D721Med (cell line): ENCODE measurements at places on chromosomes 13 and 19.

GRCh38 chr19:31515931-31516330 is 166.7 kb upstream of the TSHZ3 start:
- no peak for DNase-seq

DNA sequence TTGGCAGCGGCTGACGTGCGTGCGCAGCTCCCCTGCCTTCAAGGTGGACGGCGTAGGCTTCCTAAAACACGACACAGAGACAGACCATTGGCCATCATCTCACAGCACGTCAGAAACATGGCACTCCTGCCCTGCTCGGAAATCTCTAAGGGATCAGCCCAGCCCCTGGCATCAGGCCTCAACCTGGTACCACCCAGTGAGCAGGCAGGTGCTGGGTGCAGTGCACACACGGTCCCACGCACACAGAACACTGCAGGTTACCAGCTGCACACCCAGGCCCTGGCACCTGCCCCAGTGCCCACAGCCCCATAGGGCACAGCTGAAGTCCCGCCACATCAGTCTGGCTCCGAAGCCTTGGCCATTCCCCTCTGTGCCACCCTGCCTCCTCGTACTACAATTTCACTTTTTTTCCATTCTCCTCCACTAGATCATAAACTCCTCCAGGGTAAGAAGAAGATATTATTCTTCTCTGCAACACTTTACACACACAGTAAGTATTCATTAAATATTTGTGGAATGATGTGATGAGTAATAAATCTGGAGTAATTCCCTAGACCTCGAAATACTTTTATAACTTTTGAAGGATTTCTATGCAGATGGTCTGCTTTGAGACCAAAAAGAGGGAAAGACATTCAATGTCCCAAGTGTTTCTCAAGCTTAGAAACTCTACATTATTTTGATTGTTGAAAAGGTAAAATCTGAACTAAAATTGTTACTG is 156.4 kb downstream of the COL4A1 start:
- DNase-seq: no peak

- DNase-seq: no peak
Measured at GRCh38 chr13:98284679-98285078, 107.6 kb upstream of the RNF113B start.

DNA sequence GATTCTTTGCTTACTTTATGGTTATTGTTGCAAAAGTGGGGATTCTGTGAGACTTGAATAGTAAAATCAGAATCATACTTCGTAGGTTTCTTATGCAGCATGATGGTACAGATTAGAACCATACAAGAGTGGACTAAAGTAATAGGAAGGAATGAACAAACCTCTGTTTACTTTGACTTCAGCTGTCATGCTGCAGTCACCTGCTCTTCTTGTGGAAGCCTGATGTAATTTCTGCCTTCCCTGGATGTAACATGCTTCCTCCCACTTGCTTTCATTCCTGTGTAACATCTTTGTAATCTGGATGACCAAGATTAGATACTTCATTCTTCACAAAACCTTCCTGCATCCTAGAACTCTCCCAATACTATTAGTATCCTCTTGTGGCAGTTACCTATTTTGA is 235.0 kb downstream of the PCCA start:
- DNase-seq: no peak

GRCh38 chr13:73462241-73462640 is 403.4 kb downstream of the KLF5 start:
- DNase-seq: no peak

DNA sequence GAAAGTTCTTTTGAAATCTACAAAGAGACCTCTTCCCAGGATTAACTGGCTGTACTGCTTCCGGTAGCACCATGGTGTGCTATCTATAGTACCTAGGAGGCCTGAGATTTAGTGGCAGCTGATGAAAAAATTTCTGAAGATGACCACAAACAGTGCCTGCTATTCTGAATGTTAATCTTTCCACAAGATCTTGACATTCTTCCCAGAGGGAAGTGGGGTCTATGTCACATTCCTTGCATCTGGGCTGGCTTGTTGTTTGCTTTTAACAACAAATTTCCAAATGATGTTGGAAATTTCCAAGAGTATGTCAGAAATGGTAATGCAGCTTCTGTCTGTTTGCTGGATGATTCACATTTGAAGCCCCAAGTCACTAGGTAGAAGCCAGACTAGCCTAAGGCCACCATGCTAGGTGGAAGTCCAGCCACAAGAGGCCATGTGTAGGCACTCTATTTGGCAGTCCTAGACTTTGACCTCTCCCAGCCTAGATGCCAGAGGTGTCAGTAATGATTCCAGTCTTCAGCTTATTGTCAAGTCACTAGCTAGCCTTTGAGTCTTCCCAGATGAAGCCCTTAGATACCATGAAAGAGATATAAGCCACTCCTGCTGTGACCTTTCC is 22.1 kb downstream of the SPART start:
- DNase-seq: no peak
